ENCODE measurements at places on chromosomes 12 and 14. TPM values are rescaled to one million over a fixed set of nuclear protein-coding genes. Genes with fewer than 3 reads are reported as not detected.

The MSI1 gene
- total RNA-seq: 104 TPM

DNA sequence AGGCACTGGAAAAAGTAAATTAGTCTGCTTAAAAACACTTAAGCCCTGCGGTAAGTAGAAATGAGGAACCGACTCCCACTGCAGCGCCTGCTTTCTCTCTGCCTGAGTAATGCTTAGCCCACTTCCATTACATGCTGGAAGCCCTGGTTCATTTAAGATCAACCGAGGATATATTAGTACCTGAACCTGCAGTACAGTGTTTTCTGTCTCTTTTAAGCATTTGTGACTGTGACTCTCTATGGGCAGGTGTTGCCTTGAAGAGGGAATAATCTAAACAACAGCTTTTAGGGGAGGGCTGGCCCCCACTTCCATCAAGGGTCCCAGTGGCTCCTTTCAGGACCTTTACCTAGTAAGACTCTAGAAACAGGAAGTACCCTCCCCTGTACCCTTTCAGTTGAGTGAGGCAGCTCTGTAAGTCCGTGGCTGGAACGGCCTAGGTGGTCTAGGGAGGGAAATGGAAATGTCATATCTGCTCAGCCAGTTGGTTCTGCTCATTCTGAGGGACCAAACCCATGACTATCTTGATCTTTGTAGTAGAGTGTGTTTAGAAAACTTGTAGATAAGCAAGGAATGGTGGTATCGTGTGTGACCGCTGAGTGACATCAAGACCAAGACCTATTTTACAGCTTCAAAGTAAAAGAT is 56.2 kb downstream of the FNTB start:
- DNase-seq: no peak
- no peaks in the 10 kb centered on the region for H3K27me3 ChIP-seq
- no peak overlapping the region for H3K4me3 ChIP-seq
- no peak overlapping the region for H3K27ac ChIP-seq
- H3K4me1 ChIP-seq: no peaks in the 10 kb centered on the region
- peaks cover 32% of the 10 kb centered on the region for H3K36me3 ChIP-seq

DNA sequence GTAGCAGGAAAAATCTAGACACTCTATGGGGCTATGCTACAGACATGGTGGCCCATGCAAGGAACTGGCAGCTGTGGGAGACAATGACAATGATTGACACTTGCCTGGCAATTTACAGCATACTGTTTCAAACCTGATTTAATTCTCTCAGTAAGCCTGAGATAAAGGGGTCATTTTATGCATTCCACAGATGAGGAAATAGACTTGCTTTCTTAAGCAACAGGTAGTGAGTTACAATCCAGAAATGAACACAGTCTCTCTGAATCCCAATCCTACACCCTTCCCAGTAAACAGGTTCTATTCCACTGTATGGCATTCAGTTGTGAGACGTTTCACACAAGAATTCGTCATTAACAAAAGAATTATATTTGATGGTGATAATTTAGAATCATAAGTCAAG is 15.5 kb upstream of the PCNX1 start:
- H3K4me3 ChIP-seq: no peak overlapping the region
- no peaks in the 10 kb centered on the region for H3K36me3 ChIP-seq
- DNase-seq: no peak
- H3K27me3 ChIP-seq: no peaks in the 10 kb centered on the region
- H3K27ac ChIP-seq: no peak overlapping the region
- no peaks in the 10 kb centered on the region for H3K4me1 ChIP-seq

DNA sequence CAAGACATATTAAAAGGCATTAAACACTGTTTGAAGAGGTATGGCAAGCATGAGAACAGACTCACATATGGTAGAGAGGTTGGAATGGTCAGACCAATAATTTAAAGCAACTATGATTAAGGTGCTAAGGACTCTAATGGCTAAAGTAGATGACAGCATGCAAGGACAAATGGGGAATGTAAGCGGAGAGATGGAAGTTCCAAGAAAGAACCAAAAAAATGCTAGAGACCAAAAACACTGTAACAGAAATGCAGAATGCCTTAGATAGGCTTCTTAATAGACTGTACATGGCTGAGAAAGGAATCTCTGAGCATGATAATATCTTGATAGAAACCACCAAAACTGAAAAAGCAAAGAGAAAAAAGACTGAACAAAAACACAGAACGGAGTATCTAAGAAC is 77.4 kb downstream of the RIN3 start:
- no peak overlapping the region for H3K27ac ChIP-seq
- H3K36me3 ChIP-seq: no peaks in the 10 kb centered on the region
- H3K4me1 ChIP-seq: no peaks in the 10 kb centered on the region
- H3K27me3 ChIP-seq: no peaks in the 10 kb centered on the region
- DNase-seq: no peak

DNA sequence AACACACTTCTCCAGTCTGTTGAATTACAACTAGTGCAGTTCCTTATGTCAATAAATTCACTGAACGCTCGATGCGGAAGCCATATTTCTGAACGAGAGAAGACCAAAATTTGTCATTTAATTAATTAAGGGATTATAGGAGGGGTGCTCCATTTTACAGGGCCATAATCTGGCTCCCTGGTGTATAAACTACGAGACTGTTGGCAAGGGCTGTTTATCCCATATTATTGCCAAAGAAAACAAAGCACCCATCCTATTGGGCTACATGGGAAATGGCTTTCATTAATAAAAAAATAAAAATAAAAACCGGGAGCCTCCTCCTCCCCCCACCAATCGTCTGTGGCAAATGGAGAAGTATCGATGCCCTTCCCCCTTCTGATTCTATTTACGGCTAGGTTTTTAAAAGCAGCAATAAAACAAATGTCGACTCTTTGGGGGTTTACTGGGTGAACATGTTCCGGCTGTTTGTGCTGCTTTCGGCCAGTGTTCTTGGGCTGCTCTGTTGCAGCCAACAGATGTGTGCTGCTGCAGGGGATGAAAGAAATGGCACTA is 24.8 kb downstream of the ATF7 start:
- no peak overlapping the region for H3K4me3 ChIP-seq
- no peaks in the 10 kb centered on the region for H3K27me3 ChIP-seq
- no peak for DNase-seq
- peaks cover 20% of the 10 kb centered on the region for H3K36me3 ChIP-seq
- H3K27ac ChIP-seq: no peak overlapping the region

DNA sequence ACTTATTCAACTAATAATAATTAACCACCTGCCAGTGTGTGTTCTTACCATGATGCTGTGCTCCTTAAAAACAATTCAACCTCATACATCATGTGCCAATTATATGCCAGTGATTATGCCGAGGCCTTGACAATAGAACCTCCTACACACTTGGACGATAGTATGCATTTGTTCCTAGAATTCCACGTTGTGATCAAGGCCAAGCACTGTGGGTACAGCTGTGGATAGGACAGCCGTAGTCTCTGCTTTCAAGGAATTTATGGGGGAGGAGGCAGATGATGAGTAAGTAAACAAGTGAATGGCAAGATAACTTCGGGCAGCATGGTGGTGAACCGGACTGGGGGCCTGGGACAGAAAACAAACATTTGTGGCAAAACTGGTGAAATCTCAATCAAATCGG is 18.0 kb upstream of the MYO1H start:
- DNase-seq: no peak
- no peaks in the 10 kb centered on the region for H3K36me3 ChIP-seq
- H3K4me1 ChIP-seq: no peaks in the 10 kb centered on the region
- no peaks in the 10 kb centered on the region for H3K27me3 ChIP-seq
- no peak overlapping the region for H3K4me3 ChIP-seq
- no peak overlapping the region for H3K27ac ChIP-seq

The PDZRN4 gene
- 2.0 TPM for total RNA-seq

The TMEM30B gene
- total RNA-seq: 11.4 TPM

DNA sequence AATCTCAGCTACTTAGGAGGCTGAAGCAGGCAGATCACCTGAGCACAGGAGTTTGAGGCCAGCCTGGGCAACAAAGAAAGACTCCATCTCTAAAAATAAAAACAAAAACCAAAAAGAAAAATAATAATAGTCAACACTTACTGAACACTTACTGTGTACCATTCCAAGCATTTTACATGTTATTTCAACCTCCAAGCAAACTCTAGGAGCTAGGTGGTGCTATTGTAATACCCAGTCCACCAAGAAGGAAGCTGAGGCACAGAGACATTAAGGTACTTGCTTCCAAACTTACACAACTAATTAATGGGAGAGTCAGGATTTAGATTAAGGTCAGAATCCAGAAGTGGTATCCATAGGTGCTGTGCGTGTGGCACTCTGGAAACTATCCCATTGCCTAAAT is 13.7 kb upstream of the OR6J1 start:
- H3K4me1 ChIP-seq: peaks cover 13% of the 10 kb centered on the region
- no peak overlapping the region for H3K27ac ChIP-seq
- no peak overlapping the region for H3K4me3 ChIP-seq
- H3K36me3 ChIP-seq: no peaks in the 10 kb centered on the region
- no peaks in the 10 kb centered on the region for H3K27me3 ChIP-seq

The POTEG gene
- total RNA-seq: not detected

- H3K36me3 ChIP-seq: no peaks in the 10 kb centered on the region
- H3K27me3 ChIP-seq: no peaks in the 10 kb centered on the region
- peaks cover 24% of the 10 kb centered on the region for H3K4me1 ChIP-seq
- no peak for DNase-seq
These were observed 1.5 kb downstream of the BIN2 start for GRCh38 chr12:51322452-51322851.

- H3K36me3 ChIP-seq: no peaks in the 10 kb centered on the region
- peak; percentile 49 for DNase-seq
- no peaks in the 10 kb centered on the region for H3K27me3 ChIP-seq
These were observed 17.1 kb upstream of the SLC6A12 start for GRCh38 chr12:230925-231671.

GRCh38 chr12:63010698-63011097 is 75.7 kb upstream of the PPM1H start:
- no peaks in the 10 kb centered on the region for H3K4me1 ChIP-seq
- no peak for DNase-seq
- H3K36me3 ChIP-seq: no peaks in the 10 kb centered on the region
- no peaks in the 10 kb centered on the region for H3K27me3 ChIP-seq
- H3K27ac ChIP-seq: no peak overlapping the region

The RNASE1 gene
- total RNA-seq: 10.3 TPM

DNA sequence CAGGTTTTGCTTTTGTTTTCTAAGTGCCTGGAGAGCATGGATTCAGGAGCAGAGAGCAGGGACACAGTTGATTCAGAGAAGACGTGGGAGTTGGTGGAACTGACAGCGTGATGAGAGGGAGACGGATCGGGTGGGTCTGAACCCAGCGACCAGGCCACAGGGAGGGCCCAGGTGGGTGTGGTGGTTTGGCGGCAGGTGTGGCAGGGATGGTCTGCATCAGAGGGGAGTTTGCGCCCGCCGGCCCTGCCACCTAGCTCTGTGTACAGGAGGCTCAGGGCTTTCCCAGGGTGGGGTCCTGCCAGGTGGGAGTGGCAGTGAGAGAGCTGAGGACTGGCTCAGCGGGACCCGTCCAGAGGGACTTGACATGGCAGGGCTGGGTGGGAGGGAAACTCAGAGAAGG is 33.3 kb upstream of the DIO3 start:
- peaks cover 10% of the 10 kb centered on the region for H3K4me1 ChIP-seq
- no peak overlapping the region for H3K4me3 ChIP-seq
- no peaks in the 10 kb centered on the region for H3K36me3 ChIP-seq
- no peak for DNase-seq
- no peaks in the 10 kb centered on the region for H3K27me3 ChIP-seq

GRCh38 chr14:78123650-78124253 is 46.4 kb upstream of the NRXN3 start:
- no peak overlapping the region for H3K4me3 ChIP-seq
- H3K36me3 ChIP-seq: no peaks in the 10 kb centered on the region
- H3K4me1 ChIP-seq: no peaks in the 10 kb centered on the region

- H3K27me3 ChIP-seq: no peaks in the 10 kb centered on the region
- H3K36me3 ChIP-seq: no peaks in the 10 kb centered on the region
- no peak overlapping the region for H3K4me3 ChIP-seq
- no peak overlapping the region for H3K27ac ChIP-seq
- no peak for DNase-seq
These were observed 349.4 kb upstream of the NOVA1 start for GRCh38 chr14:26947265-26947664.

- DNase-seq: peak; percentile 97
- H3K27me3 ChIP-seq: peaks cover 17% of the 10 kb centered on the region
- H3K36me3 ChIP-seq: no peaks in the 10 kb centered on the region
- peak overlapping the region; percentile 87 for H3K27ac ChIP-seq
- H3K4me1 ChIP-seq: peaks cover 1% of the 10 kb centered on the region
These were observed 424 bp downstream of the TEDC1 start for GRCh38 chr14:105491366-105491973.

The DLGAP5 gene
- 72.1 TPM for total RNA-seq

- no peaks in the 10 kb centered on the region for H3K27me3 ChIP-seq
- DNase-seq: no peak
- H3K36me3 ChIP-seq: no peaks in the 10 kb centered on the region
- H3K4me3 ChIP-seq: no peak overlapping the region
These were observed 25.1 kb downstream of the KRT80 start for GRCh38 chr12:52166672-52167071.

DNA sequence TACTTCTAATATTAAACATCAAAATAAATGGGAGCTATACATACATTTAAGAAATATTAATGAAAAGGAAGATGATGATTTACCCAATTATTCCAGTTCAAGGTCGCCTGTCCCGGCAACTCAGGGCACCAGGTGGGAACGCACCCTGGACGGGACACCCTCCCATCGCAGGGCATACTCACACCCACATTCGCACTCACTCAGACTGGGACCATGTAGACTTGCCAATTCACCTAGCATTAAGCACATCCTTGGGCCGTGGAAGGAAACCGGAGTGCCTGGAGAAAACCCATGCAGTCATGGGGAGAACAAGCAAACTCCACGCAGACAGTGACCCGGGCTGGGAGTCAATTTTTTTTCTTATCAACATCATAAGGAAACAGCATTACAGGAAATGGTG is 474.9 kb downstream of the APAF1 start:
- no peaks in the 10 kb centered on the region for H3K36me3 ChIP-seq
- H3K27me3 ChIP-seq: peaks cover 16% of the 10 kb centered on the region
- no peaks in the 10 kb centered on the region for H3K4me1 ChIP-seq
- no peak for DNase-seq
- H3K27ac ChIP-seq: no peak overlapping the region

The IFNG-AS1 gene
- total RNA-seq: not detected

DNA sequence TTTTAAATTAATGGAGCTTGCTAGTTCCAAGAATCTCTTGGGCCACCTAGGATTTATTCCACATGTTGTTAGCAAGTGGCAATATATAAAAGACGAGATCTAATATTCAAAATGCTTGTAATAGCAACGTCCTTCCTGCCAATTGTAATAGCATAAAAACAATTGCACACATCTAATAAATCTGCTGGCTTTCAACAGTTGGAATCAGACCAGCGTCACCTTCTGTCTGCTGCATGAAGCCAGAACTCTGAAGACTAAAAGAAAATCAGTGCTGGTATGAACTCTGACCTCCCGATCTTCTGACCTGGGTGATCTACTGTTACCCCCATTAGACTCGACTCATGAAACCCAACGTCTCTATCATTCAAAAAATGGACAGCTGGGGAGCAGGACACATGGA is 100.6 kb downstream of the DIO2 start:
- H3K36me3 ChIP-seq: no peaks in the 10 kb centered on the region
- H3K4me1 ChIP-seq: no peaks in the 10 kb centered on the region
- no peak for DNase-seq
- no peak overlapping the region for H3K4me3 ChIP-seq
- no peaks in the 10 kb centered on the region for H3K27me3 ChIP-seq
- H3K27ac ChIP-seq: no peak overlapping the region

The KRT78 gene
- total RNA-seq: not detected
